ENCODE measurements at places on chromosomes 3 and 15. TPM values are rescaled to one million over a fixed set of nuclear protein-coding genes. Genes with fewer than 3 reads are reported as not detected.

Gene GALNT15
- polyA plus RNA-seq, result 16.2 TPM

Gene GOLGA8R
- polyA plus RNA-seq, result 0.51 TPM

Gene IL12A
- polyA plus RNA-seq, result 0.31 TPM

Gene RLBP1
- 0.03 TPM for polyA plus RNA-seq

Gene VEPH1
- polyA plus RNA-seq, result 0.17 TPM

Gene THPO
- 0.55 TPM for polyA plus RNA-seq

Gene NSMCE3
- polyA plus RNA-seq, result 5.5 TPM

Gene HLTF
- polyA plus RNA-seq, result 2.8 TPM

Gene SERINC4
- polyA plus RNA-seq, result 0.93 TPM

Gene EHHADH
- polyA plus RNA-seq, result 0.65 TPM

Gene IGSF11
- polyA plus RNA-seq, result 7.4 TPM

Gene SI
- not detected for polyA plus RNA-seq

Gene LMOD3
- polyA plus RNA-seq, result 129 TPM

Gene IQCF5
- not detected for polyA plus RNA-seq

Gene SLC27A2
- polyA plus RNA-seq, result 0.04 TPM

Gene SHF
- polyA plus RNA-seq, result 0.73 TPM

Gene UCN2
- polyA plus RNA-seq, result not detected

Gene ZNF80
- not detected for polyA plus RNA-seq

Gene GOLGA8G
- polyA plus RNA-seq, result not detected

Gene NMNAT3
- 6.0 TPM for polyA plus RNA-seq

Gene KCNH8
- not detected for polyA plus RNA-seq

Gene SLC6A20
- 0.42 TPM for polyA plus RNA-seq

Gene PPP1R14D
- not detected for polyA plus RNA-seq

Gene ROBO1
- 0.52 TPM for polyA plus RNA-seq

Gene GATM
- 21.4 TPM for polyA plus RNA-seq

Gene FBXW12
- polyA plus RNA-seq, result not detected

Gene PHLDB2
- polyA plus RNA-seq, result 3.0 TPM
